Panc1 (cell line): ENCODE measurements at places on chromosomes 3 and 15. TPM values are rescaled to one million over a fixed set of nuclear protein-coding genes. Genes with fewer than 3 reads are reported as not detected.

GRCh38 chr3:43758592-43759225 lies 68.0 kb downstream of the ABHD5 start:
- no peak for DNase-seq

GRCh38 chr15:81015621-81016488 lies 15.1 kb downstream of the TLNRD1 start:
- DNase-seq = no peak

DNA sequence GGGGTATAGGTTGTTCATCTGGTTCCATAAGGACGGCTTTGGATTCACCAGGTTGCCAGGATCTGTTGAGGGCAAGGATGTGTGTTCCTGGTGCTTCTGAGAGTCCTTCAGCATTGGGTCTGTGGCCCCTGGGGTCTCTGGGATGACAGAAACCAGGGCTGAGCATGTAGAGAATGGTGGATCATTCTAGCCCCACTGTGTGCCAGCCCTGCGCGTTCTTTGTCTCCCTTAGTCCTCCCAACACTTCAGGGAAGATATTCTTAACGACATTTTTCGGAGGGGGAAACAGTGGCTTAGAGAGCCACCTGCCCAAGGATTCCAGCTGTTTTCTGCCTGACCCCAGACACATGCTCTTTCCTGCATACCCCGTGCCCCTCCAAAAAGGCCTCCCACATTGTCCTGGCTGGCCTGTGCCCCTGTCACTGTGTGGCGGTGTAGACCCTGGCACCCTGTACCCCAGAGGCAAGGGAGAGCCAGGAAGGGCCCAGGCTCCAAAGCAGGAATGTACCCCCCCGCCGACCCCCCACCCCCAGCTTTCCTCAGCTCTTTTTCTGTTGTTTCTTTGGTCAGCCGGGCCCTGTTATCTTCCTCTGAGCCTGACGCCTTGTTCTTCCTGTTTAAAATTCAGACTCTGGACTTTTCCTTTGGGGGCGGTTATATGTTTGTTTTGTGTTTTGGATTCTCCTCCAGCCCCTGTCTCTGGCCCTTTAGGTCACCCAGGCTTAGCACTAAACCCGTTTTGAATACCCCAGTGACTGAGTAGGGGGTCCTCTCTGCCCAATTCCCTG lies 57.8 kb upstream of the SMAD6 start:
- no peak for DNase-seq

REC114 gene
- total RNA-seq = not detected

DNA sequence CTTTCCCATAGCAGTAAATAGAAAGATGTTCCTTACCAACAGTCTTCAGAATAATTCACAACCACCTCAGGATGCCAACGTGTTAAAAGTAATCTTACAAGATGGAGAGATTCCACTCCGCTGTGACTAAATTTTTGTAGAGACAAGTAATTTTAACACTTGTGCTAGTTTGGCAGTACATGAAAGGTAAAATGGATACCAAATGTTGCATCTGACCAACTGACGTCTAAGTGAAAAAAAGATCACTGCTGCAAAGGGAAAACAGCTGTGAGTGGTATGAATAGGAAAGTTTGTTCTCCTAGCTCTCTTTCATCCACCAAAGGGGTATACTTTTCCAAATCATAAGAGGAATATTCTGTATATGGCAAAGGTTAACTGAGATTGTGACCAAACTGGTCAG lies 2.6 kb downstream of the SPG21 start:
- no peak for DNase-seq

EFHB gene
- total RNA-seq = 0.46 TPM

- DNase-seq = no peak
These were observed 50.2 kb upstream of the CCR4 start for GRCh38 chr3:32901005-32901932.
